ENCODE measurements at places on chromosomes 5 and 9.
A peak's percentile ranks its signal among the peaks of the same experiment; 100 is the strongest.

- DNase-seq, result no peak
Measured at GRCh38 chr5:119527351-119527750, 75.1 kb downstream of the HSD17B4 start.

DNA sequence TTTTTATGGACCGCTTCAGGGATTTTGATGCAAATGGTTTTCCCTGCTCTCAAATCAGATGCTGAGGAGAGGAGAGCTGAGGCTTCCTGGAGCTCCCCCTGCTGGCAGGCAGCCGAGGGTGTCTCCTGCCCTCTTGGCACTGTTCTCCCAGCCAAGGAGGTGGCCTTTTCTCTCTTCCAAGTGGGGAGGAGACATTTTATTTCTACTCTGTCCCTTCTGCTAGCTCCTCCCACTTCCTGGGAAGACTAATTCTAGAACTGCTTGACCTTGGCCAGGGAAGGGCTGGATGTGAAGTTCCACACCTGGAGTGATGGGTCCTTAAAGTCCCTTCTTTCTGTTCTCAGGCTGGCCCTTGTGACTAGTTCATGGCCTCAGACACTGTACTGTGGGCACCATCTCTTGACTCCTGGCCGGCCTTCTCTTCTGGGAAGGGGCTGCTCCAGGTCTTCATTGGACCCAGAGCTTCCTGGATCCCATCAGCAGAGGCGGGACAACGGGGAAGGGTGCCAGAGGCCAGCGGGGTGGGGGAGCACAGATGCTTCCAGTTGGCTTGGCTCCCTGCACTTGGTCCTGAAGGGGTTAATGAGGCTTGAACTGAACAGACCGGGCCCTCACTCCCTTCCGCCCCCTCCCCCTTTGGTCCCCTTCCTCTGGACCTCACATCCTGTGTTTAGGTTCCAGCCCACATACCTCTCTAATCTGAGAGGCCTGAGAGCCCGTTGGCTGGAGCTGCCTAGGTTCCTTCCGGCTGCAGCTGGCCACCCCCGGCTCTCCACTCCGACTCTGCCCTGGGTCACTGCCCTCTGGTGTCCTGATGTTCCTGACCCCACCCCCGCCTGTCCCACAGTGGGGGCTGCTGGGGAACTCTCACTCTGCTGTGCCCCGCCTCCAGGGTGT, 32.1 kb downstream of the PTPA start:
- DNase-seq, result peak; percentile 41

DNA sequence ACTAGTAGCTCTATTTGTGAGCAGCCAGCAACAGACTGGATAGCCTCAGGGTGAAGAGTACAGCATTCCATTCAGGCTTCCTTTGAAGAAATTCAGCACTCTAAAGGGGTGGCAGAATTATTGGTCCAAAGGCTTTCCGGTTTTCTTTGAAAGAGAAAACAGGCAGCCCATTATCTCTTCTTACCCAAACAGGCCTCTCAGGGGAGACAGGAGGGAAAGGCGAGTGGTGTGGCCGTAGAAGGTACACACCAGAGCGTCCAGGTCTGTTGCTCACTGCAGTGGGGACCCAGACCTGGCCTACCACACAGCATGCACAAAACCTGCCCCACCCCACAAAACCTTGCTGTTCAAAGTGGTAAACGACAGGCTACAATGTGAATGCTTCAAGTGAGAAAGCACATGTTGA, 83.3 kb downstream of the ZNF608 start:
- no peak for DNase-seq

GRCh38 chr5:9239071-9239470, 306.8 kb downstream of the SEMA5A start:
- no peak for DNase-seq

- no peak for DNase-seq
Measured at GRCh38 chr5:65137631-65138030, 344.1 kb downstream of the ADAMTS6 start.

- DNase-seq, result no peak
Measured at GRCh38 chr5:131305138-131305689, 41.4 kb downstream of the CDC42SE2 start.

- no peak for DNase-seq
Measured at GRCh38 chr9:90929626-90930025, 128.0 kb downstream of the SYK start.

GRCh38 chr9:109729513-109729912, 50.5 kb upstream of the PALM2AKAP2 start:
- DNase-seq, result no peak

- no peak for DNase-seq
Measured at GRCh38 chr9:134963546-134963945, 45.8 kb upstream of the FCN1 start.

DNA sequence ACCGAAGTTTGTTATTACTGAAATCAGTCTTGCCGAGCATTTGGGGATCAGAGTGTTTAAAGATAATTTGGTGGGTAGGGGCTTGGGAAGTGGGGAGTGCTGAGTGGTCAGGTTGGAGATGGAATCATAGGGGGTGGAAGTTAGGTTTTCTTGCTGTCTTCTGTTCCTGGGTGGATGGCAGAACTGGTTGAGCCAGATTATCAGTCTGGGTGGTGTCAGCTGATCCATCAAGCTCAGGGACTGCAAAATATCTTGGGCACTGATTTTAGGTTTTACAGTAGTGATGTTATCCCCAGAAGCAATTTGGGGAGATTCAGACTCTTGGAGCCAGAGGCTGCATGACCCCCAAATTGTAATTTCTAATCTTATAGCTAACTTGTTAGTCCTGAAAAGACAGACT, 5.4 kb upstream of the ANKRD31 start:
- DNase-seq, result no peak

DNA sequence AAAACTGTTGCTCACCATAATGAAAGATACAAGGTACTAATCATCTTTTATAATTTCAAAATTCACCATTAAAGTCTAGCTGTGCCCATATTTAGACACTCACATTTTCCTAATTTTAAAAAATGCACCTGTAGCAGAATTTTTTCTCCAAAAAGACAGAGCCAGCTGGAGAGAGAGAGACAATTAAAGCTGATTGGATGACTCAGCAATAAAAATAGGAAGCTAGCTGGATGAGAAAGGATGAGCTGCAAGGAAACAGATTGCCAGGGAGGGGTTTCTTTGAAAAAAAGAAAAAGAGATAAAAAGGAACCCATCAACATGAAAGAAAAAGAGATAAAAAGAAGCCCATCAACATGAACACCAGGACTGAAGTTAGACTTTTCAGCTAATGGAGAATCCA, 73.8 kb downstream of the HCN1 start:
- DNase-seq, result no peak

DNA sequence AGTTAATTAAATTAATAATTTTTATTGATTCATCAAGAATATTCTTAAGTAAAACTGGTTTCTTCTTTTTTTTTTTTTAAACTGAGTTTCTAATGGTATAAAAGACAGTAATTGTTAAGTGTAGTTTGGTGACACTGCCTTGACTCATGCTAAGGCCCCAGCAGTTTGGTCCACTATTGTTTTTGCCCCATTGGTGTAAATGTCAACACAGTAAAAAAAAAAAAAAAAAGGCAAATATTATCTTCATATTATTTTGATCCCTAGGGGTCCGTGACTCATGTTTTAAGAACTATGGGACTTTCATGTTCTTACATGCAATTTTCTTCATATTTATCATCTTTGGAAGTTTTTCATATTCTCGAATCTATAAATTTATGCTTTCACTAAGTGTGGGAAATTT, 29.2 kb upstream of the JAK2 start:
- DNase-seq, result no peak

DNA sequence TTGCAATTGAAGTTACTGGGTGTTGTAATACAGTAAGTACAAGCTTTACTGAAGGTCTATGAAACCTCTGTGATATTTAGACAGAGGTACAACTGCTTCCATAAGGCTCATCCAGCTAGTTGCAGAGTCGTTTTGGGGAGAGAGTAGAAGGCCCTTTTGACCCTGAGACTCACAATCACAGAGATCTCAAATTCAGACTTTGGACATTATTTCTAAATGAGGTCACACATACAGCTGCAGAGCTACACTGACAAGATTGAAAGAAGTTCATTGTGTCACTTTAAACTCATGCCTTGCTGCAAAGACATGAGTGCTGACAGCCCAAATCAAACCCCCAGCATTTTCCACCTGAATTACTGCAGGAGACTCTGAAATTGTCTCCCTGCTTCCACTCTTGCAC, 205.9 kb upstream of the TMEM161B start:
- no peak for DNase-seq

GRCh38 chr5:69467442-69468225, 25.0 kb upstream of the OCLN start:
- no peak for DNase-seq

- no peak for DNase-seq
Measured at GRCh38 chr9:74333384-74334032, 163.6 kb upstream of the RORB start.

DNA sequence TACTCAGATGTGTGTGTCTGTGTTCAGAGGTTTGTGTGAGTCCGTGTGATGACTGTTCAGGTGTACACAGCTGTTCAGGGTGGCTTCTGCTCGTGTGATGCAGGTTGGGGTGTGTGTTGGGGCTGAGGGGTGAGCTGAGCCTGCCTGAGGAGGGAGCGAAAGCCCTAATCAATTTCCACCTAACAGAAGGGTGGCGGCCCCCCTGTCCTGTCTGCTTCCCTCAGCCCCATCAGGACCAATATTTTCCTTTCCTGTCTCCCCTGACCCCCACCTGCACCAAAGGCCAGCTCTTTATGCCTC, 30.2 kb downstream of the LHX2 start:
- DNase-seq, result no peak

DNA sequence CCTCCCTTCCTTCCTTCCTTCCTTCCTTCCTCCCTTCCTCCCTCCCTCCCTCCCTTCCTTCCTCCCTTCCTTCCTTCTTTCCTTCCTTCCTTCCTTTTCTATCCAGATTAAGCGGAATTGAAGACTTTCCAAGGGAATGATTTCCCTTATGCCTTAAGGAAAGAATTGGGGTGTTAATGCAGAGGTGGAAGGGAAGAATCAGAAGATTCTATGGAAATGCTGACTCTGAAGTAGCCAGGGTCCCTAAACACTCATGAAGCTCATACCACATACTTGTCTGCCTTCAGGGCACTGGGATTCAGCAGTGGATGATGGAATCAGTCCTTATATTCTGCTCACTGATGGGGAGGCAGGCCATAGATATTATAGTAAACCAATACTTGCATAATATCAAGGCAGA, 48.2 kb downstream of the TNC start:
- no peak for DNase-seq

- no peak for DNase-seq
Measured at GRCh38 chr5:1012313-1012841, 3.8 kb downstream of the NKD2 start.

GRCh38 chr9:97565262-97565661, 63.8 kb downstream of the TMOD1 start:
- no peak for DNase-seq

- no peak for DNase-seq
Measured at GRCh38 chr5:149345892-149346222, 558 bp downstream of the GRPEL2 start.

DNA sequence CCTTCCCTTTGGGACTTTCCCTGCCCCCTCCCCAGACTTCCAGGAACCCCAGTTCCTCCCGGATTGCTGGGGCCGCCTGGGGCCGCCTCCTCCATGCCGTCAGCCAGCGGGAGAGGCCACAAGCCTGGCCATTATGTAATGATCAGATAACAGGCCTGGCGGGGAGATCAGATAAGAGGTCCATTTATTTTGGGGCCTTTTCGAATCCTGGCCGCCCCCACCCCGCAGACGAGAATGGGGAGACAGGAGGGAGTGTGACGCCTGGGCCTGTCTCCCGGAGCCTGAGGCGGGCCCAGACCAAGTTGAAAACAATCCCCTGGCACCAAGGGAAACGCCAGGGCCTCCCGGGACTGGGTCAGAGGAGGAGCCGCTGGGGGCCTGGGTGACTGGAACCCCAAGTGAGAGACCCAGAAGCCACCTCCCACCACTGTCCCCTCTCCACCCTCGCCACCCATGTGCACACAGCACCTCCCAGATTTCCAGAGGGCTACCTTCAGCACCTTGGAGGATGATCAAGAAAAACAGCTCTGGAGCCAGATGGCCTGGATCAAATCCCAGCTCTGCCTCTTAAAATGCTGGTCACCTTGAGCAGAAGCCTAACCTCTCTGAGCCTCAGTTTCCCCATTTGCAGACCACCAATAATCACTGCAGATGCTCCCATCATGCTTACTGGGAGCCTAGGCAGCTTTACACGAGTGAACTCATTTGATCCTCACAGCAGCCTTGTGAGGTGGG, 7.8 kb downstream of the ENG start:
- DNase-seq, result no peak

- no peak for DNase-seq
Measured at GRCh38 chr5:32740651-32741050, 29.5 kb downstream of the NPR3 start.

DNA sequence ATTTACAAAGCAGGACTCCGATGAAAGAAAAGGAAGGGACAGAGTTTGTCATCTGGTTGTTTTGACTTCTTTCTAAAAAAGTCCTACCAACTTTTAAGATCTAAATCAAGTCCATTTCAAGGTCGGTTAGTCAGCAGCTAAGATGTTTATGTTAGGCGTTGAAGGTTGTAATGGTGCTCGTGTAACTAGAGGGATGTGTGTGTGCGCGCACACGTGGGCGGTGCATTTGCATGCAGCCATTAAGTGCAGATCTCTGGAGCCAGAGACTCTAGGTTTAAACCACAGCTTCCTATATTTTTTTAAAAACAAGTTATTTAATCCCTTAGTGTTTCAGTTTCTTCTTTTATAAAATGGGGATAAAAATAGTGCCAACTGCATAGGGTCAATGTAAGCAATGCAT, 77.0 kb upstream of the SMIM32 start:
- no peak for DNase-seq

GRCh38 chr9:108207561-108208165, 648.1 kb downstream of the ACTL7B start:
- DNase-seq, result no peak

- no peak for DNase-seq
Measured at GRCh38 chr9:125586172-125586511, 120.9 kb downstream of the MAPKAP1 start.

DNA sequence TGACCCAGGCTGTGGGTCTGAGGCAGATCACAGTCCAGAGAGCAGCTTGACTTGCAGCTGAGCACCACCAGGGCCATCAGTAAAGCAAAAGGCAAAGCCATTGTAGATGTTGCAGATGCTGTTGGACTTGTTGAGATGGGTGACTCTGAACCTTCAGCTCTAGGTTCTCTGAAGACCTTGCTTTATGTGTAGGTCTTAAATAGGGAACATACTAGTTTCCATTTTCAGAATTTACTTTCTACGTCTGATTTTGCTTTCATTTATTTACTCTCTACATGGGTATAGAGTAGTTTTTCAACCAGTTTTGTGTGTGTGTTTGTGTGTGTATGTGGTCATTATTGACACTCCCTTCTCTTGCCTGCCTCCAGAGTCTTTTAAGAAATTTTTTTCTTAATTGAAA, at the start of gene IFNA6:
Gene IFNA6, minus strand, starts transcription at position 101 of the 400 bp plus-strand sequence. Its CDS starts 0 bp downstream, at position 101.
- no peak for DNase-seq

DNA sequence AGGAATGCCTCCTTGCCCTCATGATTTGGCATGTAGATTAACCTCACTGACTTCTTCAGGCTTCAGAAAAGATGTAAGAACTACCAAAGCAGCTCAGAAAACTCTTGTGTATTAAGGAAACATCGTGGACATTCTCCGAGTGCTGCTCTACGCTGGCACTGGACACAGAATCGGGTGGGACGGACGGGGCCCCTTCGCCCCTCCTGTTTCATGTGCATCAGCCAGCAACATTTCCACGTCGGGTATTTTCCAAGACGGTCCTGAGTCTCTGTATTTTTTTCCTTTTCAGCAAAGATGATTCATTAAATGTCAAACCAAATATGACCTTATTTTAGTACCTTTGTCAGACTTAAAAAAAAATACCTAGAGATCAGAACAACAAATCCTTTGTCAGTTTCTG, 583.6 kb downstream of the CCDC171 start:
- no peak for DNase-seq
